ENCODE measurements at places on chromosomes 16 and 17.

DNA sequence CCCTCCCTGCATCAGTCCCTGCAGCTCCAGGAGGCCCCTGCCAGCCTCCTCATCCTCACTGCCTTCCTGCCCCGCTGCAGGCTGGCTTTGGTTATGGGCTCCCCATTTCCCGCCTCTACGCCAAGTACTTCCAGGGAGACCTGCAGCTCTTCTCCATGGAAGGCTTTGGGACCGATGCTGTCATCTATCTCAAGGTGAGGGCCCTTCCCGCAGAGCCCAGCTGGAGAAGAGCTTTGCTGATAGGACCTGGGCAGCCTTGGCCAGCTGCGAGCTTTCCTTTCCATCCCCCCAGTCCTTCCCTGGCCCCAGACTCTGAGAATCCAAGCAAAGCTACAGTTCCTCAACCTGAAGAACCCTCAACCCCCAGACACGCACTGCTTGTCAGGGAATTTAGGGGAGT is 14.1 kb downstream of the PDK2 start:
- DNase-seq, result no peak

DNA sequence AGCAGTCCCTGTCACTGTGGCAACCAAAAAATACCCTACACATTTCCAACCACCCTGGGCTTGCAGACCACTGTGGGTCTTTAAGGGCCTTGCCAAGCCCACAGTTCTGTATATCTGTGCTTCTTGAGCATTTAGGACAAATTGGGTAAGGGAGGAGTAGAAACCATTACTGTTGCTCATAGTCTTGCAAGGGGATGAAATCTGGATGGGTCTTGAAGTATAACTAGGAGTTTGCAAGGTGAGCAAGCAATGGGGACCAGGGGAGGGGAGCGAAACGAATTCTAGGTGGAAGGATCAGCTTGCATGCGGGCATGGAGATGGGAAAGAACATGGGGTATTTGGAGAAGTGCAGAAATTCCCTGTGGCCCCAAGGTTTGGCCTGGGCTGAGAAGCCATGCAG is 202.9 kb downstream of the RAB11FIP4 start:
- no peak for DNase-seq

GRCh38 chr16:67399749-67400704 is 6.7 kb upstream of the TPPP3 start:
- DNase-seq, result no peak

GRCh38 chr17:78947235-78948149 is 22.3 kb upstream of the TIMP2 start:
- no peak for DNase-seq

GRCh38 chr17:69870091-69870530 is 204.9 kb upstream of the KCNJ16 start:
- no peak for DNase-seq

DNA sequence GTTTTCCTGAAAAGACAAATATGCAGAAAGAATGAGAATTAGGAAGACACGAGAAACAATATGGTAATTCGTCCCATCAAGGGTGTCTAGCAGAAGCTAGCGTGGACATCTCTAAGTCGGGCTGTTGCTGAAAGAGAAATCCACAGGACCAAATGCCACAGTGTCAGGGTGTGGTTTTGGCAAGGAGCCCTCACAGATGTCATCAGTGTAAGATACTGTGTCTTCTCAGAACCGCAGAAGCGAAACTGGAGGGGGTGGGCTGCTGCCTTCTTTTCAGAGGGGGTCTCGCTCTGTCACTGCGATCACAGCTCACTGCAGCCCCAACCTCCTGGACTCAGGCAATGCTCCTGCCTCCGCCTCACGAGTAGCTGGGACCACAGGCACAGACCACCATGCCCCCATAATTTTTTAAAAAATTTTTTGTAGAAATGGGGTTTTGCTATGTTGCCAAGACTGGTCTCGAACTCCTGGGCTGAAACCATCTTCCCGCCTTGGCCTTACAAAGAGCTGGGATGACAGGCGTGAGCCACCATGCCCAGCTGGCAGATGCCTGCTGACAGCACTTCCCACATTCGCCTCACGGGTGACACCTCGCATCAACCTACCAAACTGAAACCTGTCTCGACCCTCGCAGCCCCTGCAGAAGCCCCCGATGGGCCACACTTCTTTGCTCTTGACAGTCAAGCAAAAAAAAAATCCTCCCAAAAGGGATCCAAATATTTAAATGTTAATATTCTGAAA is 26.2 kb downstream of the TRAP1 start:
- no peak for DNase-seq

DNA sequence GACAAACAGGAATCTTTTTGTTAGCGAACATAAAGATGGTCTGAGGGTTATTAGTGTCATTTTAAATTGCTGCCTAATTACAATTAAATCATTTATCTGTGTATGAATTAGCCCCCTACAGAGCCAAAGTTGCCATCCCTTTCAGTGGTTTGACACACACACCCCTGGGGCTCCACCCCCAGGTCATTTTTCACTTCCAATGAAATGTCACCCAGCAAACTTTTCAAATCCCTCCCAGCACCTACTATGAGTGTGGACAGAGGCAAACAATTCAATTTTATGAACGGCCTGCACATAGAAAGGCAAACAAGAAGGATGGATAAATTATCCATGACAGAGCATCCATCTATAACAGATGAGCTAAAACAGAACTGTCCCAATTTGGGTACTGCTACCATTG is 2.4 kb downstream of the MYH10 start:
- no peak for DNase-seq

DNA sequence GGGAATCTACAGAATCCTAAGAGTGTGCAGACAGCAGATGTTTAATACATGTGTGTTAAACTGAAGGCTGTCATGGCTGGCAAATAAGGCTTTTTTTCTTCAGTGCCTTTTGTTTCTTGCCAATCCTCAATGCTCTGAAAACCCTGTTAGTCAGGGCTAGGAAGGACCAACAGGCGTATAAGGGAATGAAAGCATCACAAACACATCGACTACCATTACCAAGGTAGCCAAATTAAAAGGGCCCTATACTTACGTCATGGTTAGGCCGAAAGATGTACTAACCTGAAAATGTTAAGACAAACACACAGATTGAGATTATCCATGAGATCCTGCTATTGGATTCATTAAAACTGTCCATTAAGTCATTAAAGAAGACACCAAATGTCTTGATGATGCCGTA is 13.1 kb downstream of the SLC16A6 start:
- no peak for DNase-seq

DNA sequence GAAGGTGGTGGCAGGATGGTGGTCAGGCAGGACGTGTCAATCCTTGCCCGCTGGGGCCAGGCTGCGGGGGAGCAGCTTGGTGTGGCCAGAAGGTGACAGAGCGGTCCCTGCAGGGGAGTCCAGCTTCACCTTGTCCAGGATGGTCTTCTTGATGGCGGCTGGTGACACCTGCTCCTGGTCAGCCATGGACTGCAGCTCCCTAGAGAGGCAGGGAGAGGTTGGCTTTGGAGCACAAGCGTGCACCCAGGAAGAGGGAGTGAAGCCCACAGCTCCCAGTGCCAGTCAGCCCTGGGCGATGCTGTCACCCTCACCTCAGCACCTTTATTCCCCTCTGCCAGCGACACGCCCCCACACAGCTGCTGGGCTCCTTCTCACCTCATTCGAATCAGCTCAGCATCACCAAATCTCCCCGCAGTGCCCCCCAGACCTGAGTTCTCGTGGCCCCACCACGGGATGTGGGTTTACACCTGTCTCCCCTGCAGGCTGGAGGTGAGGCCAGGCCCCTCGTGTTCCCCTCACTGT is 3.9 kb downstream of the PYCR1 start:
- no peak for DNase-seq

DNA sequence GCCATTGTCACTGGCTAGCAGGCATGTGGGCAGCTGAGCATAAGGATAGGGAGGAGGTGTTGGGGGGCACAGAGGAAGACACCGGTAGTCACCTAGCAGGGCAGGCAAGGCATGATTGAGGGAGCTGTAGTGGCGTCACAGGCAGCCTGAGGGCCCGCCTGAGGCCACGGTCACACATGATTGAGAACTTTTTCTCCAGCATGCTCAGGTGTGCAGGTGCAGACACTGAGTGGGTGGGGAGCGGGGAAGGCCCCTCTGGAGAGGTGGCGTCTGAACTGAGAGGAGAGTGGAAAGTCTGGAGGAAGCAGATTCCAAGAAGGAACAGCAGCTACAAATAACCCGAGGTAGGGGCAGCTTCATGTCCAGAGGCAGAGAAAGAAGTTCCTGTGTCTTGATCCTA is 10.9 kb upstream of the ARMC7 start:
- DNase-seq, result no peak

- DNase-seq, result no peak
Measured at GRCh38 chr16:3347586-3347985, 8.1 kb upstream of the OR2C1 start.

GRCh38 chr17:48547808-48548522 is 3.1 kb upstream of the HOXB2 start:
- no peak for DNase-seq

DNA sequence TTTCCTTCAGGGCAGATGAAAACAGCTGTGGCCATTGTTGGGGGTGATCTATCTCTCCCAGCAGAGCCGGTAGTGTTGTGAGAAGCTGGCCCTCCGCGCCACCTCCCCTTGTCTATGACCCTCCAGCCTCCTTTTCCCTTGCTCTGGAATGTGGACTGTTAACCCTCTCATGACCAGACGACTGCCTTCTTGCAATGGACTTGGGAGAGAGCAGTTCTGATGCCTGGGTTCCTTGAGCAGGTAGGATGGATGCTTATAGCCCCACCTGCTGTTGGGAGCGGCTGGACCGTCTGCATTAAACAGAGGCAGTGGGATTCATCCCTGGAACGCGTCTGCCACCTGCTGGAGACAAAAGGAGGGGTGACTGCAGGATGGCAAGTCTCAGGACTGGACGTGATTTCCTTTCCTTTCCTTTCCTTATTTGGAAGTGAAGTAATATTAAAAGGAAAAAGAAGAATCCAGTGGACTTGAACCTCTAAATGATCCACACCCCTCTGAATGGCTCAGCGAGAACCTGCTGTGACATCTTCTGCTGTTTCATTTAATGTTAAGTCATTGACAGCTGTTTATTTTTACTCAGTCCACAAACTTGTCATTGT is 1.8 kb upstream of the SOST start:
- DNase-seq, result peak; percentile 83

- DNase-seq, result no peak
Measured at GRCh38 chr16:50296807-50297206, 30.5 kb downstream of the ADCY7 start.

DNA sequence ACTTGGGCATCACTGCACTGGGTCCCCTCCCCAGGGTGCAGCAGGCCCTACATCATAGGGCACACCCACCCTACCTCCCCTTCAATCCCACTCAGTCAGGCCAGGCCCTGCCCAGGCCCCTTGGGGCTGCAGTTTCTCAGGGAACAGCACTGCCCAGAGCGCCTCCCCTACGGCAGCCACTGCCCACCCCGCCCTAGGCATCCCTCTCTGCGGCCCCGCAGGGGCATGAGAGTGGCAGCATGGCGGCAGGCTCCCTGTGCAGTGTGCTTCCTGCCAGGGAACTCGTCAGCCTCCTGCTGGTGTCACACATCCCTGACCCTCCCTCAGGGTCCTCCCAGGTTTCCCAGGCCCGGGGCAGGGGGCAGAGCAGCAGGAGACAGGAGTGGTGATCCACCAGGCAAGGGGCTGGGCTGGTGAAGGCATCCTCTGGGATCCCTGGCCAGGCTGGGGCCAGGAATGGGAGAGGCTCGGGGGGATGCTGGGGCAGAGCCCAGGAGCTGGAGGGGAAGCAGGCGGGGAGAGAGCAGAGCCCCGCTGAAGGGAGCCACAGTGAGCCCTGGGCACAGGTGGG is 16.2 kb upstream of the BAHCC1 start:
- DNase-seq, result no peak

DNA sequence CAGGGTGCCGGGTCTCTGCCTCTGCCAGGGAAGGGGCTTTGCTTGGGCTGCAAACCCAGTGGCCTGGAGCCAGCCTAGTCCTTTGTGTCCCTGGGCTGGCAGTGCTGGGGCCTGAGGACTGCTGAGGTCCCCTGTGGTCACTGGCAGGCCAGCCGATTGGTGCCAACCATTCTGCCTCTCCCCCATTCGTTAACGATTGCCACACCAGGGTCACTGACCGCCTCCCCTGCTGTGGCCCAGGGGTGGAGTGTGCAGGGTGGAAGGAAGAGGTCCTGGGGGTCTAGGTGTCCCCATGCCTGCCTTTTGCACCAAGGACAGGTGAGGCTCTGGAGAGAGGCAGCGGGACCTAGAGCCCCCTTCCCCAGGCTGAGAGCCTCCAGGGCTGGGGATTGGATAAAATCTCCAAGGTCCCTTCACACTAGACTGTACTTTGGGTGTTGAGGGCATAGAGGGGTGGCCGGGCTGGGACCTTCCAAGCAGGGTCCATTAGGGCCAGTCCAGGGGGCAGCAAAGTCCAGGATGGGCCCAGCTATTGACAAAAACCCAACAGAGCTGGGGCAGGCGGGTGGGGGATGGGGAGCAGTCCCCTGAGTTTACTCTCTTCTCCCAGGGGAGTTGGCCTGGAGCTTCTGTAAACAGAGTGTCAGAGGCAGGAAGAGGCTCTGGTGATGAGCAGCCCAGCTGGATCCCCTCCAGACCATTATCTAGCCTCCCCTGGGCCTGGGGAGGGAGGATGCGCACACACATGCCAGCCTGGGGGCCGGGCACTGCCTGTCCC is 1.1 kb downstream of the VASN start:
- no peak for DNase-seq

- DNase-seq, result no peak
Measured at GRCh38 chr16:528111-529011, 849 bp downstream of the CAPN15 start.

GRCh38 chr17:45675012-45675411 is 109.1 kb upstream of the CRHR1 start:
- DNase-seq, result no peak

DNA sequence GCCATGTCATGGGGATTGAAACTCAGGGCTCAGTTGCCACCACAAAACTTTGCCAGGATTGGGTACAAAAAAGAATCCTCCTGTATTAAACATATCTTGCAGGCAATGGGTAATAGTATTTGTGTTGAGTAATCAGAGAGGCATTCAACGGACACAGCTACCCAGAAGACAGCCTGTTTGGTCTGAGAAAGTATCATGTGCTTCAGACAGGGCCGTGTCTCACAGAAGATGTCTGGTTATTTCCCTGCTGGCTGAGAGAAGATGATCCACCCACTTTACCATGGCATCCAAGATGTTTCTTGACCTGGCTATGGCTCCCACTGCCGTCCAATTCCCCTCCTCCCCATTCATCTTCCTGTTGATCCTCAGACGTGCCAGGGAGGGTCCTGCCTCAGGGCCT is 304.3 kb upstream of the XYLT1 start:
- no peak for DNase-seq

Measured in NCI-H187 (cell line).